Endothelial cell (in vitro differentiated cells): ENCODE measurements at places on chromosomes 5 and 9. TPM values are rescaled to one million over a fixed set of nuclear protein-coding genes. Genes with fewer than 3 reads are reported as not detected.

GRCh38 chr9:89920131-89920530 lies 315.3 kb downstream of the GADD45G start:
- no peak for DNase-seq

- DNase-seq = no peak
These were observed 3.7 kb downstream of the GSN start for GRCh38 chr9:121271368-121272341.

DNA sequence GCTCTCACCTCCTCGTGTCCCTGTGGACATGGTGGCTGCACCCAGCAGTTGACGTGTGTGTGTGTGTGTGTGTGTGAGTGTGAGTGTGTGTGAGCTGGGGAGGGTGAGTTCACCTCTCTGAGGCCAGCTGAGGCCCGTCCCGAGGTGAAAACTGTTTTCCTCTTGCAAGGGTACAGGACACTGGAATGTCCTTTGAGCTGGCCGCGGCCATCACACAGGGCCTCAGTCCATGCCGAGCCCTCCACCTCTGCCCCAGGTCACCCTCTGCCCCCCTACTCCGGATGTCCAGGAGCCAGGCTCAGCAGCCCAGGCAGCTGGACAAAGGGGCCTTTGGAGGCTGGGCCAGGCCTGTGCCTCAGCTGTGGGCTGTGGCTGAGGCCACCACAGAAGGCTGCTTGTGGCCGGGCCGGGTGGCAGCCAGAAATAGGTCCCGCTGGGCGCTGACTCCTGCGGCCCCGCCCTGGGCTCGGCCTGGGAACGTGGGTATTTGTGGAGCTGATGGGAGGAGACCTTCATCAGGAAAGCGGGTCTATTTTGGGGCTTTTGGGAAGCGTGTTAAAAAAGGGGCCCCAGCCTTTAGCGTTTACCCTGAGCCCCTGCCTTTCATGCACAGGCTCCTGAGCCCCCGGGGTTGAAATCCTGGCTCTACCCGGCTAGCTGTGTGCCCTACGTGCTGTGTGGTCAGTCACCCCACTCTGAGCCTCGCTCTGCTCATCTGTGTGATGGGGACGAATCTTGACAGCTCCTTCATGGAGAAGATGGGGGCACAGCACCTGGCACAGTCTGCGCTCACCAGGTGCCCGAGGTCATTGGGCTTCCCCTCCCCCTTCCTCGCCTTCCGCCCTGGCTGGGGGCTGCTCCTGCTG lies 75.1 kb upstream of the IER5L start:
- no peak for DNase-seq

DNA sequence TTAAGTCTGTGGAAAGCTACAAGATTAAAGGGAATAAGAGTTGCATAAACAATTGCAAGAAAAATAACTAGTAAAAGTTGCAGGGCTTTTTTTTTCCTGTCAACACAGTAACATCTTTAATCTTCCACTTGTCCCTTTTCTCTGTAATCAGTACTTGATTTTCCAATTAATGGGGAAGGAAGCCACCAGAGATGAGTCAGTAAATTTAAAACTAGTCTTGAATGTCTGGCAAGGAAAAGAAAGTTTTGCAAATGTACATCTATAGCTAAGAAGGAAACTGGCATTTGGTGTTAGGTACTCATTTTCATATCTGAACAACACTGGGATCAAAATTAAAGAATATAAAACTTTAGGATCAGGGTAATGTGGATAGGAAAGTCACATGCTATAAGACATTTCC lies 17.1 kb downstream of the DAP start:
- DNase-seq = no peak

DNA sequence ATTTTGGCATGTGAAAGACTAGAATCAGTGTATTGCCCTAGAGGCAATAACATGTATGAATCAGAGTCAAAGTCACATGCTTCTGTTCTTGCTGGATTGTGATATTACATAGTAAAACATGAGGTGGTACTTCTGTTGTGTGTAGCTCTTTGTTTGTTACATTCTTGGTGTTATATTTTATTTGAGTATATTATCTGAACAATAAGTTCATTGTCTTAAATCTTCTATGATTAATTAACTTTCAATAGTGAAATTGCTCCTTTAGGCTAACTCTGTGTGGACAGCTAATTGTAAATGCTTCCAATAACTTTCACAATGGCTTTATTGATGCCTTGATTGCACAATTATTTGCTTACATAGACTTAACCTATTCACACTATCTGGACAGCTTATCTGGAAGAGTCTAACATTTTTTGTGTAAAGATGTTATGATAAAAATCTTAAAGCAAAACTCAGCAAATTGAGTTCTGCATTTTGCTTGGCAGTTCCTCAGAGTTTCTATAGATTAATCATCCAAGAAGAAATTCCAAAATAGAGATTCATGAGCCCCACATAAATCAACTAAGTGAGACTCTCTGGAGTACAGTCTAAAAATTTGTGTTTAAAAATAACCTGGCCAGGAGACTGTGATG lies 239.6 kb upstream of the TUSC1 start:
- DNase-seq = no peak

GRCh38 chr9:108724122-108724521 lies 131.7 kb downstream of the ACTL7B start:
- no peak for DNase-seq

DNA sequence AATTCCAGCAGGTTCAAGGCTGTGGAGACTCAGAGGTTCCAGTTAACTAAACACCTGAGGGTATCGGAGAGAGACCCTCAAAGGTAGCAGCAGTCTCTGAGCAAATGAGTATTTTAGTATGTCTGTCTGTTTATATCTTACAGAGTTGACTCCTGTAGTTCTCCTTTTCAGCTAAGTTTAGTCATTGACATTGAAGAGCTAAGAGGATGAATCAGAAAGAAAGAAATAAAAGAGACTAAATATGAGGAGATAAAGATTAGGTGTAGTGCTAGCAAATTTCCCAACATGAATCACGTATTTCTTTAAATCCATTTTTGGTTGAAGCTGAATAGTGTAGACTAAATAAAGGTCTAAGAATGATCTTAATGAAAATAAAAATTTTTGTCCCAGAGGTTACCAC lies 474.0 kb upstream of the RGMB start:
- DNase-seq = no peak

- no peak for DNase-seq
These were observed 15.3 kb upstream of the F2RL2 start for GRCh38 chr5:76638479-76638878.

GRCh38 chr5:154741415-154741814 lies 13.8 kb upstream of the LARP1 start:
- no peak for DNase-seq

- DNase-seq = peak; percentile 78
These were observed 1.2 kb downstream of the MAP1B start for GRCh38 chr5:72108202-72109061.

DNA sequence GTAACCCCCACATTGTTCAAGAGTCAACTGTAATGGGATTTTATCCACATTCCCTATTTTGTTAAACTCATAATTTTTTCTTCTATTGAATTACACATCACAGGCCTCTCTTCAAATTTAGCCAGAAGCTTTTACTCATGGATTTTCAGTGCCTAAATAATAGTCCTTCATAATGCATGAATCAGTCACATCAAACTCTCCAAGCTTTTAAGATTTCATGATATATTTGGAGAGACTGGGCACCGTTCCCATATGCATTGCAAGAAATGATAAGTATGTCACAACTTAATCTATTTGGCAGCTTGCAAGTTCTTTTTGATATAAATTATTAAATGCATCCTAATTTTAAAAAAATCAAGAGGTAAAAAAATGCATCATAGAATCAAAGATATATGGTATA lies 465.9 kb downstream of the DMAC1 start:
- DNase-seq = no peak

DNA sequence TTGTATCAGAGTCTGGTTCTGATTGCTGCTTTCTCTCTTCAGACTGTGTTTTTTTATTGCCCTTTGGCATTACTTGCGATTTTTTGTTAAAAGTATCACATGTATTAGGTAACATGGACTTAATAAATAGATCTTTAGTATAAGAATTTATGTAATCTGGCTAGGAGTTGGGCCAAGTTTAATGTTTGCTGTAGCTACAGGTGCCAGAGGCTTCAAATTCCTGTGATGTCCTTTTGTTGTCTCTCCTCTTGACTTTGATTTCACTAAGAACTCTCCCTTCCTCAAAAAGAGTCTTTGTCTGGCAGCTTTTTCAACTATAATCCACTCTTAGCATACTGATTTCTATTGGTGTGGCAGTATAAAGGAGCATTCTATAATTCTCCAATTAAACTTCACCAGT lies 313.1 kb downstream of the DTWD2 start:
- no peak for DNase-seq

- DNase-seq = no peak
These were observed 34.7 kb downstream of the GLT6D1 start for GRCh38 chr9:135604437-135605237.

DNA sequence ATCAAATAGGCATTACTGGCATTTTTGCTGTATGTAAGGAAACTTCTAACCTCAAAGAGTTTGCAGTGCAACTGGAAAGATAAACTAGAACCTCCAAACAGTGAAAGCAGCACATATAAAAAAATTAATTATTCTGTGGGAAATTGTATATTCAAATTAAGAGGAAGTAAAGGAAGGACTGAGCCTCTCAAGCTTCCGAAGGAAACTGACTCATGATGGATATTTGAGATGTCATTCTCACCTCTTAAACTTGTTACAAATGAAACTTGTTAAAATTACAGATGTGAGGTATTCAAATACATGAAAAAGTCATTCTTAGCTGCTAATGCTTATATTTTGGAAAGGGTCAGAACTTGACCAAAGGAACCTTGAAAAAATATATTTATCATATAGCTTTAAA lies 538.7 kb downstream of the PDE4D start:
- no peak for DNase-seq

DNA sequence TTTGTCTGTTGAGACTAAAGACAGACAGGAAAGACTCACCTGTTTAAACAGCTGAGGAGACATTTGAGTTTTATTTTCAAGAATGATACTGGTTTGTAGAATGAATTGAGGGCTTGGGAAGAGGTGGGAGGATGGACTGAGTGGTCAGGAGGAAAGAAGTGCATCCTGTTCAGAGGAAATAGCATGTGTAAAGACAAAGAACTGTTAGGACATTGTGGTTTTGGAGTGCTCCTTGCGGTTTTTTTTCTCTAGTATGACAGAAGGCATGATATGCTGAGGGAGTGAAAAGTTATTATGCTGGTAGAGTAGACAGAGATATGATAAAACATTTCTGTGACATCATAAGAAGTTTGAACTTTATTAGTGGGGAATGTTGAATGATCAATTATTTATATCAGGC lies 270.7 kb upstream of the ELAVL2 start:
- no peak for DNase-seq

DNA sequence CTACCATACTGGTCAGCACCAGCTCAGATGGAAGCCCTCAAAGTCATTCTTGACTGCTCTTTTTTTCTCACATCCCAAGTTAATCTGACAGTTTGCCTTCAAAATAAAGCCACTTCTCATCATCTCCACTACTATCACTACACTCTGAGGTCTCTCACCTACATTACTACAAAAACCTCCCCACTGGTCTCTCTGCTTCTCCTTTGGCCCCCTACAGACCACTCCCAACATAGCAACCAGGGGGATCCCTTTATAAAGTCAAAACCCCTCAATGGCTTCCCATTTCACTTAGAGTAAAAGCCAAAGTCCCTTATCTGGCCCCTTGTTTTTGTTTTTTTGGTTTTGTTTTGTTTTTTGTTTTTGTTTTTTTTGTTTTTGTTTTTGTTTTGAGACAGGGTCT lies 4.6 kb downstream of the ARAP3 start:
- peak; percentile 53 for DNase-seq

GRCh38 chr9:4970970-4971641 lies 14.0 kb upstream of the JAK2 start:
- no peak for DNase-seq

GRCh38 chr5:143449772-143450171 lies 46.3 kb upstream of the NR3C1 start:
- DNase-seq = no peak

GRCh38 chr9:133370685-133371084 lies 5.2 kb downstream of the SURF4 start:
- DNase-seq = no peak

DNA sequence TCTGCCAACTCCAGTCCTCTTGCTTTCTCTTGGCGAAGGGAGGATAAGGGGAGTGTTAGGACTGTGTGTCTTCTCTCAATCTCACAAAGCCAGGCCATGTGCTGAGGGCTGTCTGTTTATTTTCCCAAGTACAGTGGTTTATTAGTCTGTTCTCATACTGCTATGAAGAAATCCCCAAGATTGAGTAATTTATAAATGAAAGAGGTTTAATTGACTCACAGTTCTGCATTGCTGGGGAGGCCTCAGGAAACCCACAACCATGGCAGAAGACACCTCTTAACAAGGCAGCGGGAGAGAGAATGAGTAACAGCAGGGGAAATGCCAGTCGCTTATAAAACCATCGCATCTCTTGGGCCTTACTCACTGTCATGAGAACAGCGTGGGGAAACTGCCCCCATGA lies 36.2 kb upstream of the CKS2 start:
- DNase-seq = no peak

GRCh38 chr5:95718203-95718602 lies 12.9 kb upstream of the RHOBTB3 start:
- no peak for DNase-seq

DNA sequence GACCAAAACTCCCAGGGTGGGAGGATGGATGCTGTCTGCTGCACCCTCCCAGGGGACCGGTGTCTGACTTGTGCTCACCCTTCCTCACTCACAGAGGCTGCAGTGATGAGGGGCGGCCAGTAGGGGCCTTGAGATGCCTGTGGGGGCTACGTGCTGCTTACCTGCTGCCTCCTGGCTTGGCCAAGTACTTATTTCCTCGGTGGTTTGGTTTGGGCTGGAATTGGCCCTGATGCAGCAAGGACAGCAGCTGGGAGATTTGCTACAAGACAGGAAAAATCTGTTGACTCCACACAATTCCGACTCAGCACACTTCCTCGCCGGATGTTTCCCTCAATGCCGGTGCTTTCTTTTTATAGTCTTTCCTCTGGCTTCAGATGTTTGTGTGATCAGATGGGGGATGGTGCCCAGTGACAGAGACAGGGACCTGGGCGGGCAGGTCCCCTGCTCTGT lies 6.6 kb downstream of the PCDH12 start:
- peak; percentile 70 for DNase-seq

DNA sequence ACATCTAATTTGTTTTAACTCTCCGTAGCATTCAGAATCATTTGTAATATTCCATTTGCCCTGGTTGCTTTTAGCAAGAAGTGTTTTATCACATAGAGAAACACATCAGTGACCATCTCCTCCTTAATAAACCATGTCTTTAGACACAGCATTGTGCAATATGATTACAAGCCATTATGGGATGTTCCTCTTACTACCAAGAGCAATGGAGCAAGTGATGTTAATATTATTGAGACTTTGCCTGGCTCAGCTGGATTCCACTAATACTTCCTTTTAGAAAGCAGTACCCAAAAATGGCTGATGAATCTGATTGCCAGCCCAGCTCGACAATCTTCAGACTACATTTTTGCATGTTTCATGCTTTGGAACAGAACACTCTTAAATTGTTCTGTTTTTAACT lies 364.2 kb downstream of the OSTF1 start:
- DNase-seq = no peak

The CRB2 gene
- 0.18 TPM for total RNA-seq

The SLC6A7 gene
- not detected for total RNA-seq

The IL5 gene
- total RNA-seq = not detected

The PCDHA8 gene
- 1.6 TPM for total RNA-seq

The COL15A1 gene
- total RNA-seq = 24.0 TPM

The ENHO gene
- 4.1 TPM for total RNA-seq

The LRRC19 gene
- not detected for total RNA-seq

The TMEM215 gene
- total RNA-seq = 0.18 TPM

The PCBD2 gene
- total RNA-seq = 7.7 TPM

The SERF1A gene
- total RNA-seq = 27.5 TPM

The KIF24 gene
- 2.2 TPM for total RNA-seq

The ZER1 gene
- total RNA-seq = 29.2 TPM

The CEP120 gene
- total RNA-seq = 13.6 TPM

The DBH gene
- total RNA-seq = 0.08 TPM

The RALGPS1 gene
- total RNA-seq = 6.4 TPM

The FCN1 gene
- not detected for total RNA-seq
